ENCODE measurements at places on chromosomes 7 and 10.
A peak's percentile ranks its signal among the peaks of the same experiment; 100 is the strongest.

DNA sequence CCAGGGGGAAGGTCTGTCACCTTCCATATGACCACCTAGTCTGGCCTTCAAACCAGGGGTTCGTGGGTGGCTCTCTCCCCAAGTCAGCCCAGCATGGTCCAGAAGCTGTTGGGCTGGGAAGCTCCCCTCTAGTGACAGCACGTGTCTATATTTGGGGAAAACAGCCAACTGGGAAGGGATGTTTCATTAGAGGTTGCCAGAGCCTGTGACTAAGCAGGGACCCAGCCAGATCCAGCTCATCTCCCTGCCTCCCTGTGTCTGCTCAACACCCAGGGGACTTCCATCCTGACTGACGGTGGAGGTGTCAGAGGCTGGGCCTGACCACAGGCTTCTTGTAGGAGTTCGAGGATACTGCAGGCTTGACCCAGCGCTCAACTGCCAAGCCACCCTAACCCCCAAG lies 10.5 kb downstream of the STYXL1 start:
- no peak overlapping the region for H3K27ac ChIP-seq
- no peaks in the 10 kb centered on the region for H3K36me3 ChIP-seq
- peaks cover 6% of the 10 kb centered on the region for H3K4me1 ChIP-seq
- H3K27me3 ChIP-seq, result no peaks in the 10 kb centered on the region
- DNase-seq, result no peak
- H3K4me3 ChIP-seq, result no peak overlapping the region

DNA sequence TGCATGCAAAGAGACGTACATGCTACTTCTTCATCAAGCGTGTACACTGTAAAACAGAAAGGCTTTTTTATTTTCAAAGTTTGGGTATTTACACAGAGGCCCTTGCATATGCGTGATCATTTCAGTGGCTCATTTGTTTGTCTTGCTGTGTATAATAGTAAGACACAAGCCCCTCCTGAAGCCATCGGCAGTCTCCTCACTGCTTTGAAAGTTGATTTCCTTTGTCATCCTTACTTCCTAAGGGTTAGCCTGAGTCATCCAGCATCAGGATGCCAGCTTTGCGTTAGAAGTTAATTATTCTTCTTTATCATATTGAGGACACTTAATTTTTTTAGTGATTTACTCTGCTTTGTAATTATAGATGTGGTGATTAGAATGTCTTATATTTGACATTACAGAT lies 72.5 kb upstream of the CTBP2 start:
- no peaks in the 10 kb centered on the region for H3K4me1 ChIP-seq
- peaks cover 8% of the 10 kb centered on the region for H3K27me3 ChIP-seq
- H3K27ac ChIP-seq, result no peak overlapping the region
- no peak overlapping the region for H3K4me3 ChIP-seq

DNA sequence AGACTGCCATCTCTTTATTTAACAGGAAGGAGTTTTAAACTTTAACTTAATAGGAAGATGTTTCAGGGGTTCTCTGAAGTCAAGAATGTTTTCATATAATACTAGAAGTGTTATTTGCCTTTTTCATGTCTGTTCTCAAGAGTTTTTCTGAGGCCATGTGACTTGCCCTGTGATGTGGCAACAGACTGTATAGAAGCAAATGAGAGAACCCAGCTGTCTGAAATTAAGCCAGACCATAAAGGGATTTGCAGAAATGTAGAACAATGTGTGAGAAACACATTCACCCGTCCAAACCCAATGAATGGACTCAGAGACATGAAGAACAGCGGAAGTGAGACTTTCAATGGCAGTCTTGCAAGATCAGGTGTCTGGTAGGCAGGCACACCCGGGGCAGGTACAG lies 23.8 kb downstream of the MAPK8 start:
- peak overlapping the region; percentile 78 for H3K27ac ChIP-seq
- peak; percentile 58 for DNase-seq
- H3K27me3 ChIP-seq, result no peaks in the 10 kb centered on the region
- H3K4me3 ChIP-seq, result peak overlapping the region; percentile 48

DNA sequence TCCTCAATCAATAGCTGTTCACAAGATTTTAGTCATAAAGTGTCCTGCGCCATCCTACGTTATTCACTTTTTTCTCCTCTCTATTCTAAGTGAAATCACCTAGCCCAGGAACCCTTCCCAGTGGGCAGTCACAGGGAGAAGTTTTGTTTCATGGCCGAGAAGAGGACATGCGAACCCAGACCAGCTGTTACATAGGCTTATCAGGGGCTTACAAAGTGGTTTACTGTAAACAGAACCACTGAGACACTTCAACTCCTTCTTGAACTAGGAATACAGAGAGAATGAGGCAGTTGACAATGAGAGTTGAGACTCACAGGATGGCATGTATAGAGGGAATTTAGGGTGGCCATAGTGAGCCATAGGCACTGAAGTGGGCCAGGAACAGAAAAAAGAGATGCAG lies 246.9 kb upstream of the GLI3 start:
- no peaks in the 10 kb centered on the region for H3K4me1 ChIP-seq
- DNase-seq, result no peak
- peaks cover 3% of the 10 kb centered on the region for H3K27me3 ChIP-seq
- no peak overlapping the region for H3K4me3 ChIP-seq

GRCh38 chr7:31603046-31603445 lies 84.0 kb upstream of the PPP1R17 start:
- H3K27ac ChIP-seq, result no peak overlapping the region
- no peaks in the 10 kb centered on the region for H3K4me1 ChIP-seq
- no peak for DNase-seq
- H3K4me3 ChIP-seq, result no peak overlapping the region

DNA sequence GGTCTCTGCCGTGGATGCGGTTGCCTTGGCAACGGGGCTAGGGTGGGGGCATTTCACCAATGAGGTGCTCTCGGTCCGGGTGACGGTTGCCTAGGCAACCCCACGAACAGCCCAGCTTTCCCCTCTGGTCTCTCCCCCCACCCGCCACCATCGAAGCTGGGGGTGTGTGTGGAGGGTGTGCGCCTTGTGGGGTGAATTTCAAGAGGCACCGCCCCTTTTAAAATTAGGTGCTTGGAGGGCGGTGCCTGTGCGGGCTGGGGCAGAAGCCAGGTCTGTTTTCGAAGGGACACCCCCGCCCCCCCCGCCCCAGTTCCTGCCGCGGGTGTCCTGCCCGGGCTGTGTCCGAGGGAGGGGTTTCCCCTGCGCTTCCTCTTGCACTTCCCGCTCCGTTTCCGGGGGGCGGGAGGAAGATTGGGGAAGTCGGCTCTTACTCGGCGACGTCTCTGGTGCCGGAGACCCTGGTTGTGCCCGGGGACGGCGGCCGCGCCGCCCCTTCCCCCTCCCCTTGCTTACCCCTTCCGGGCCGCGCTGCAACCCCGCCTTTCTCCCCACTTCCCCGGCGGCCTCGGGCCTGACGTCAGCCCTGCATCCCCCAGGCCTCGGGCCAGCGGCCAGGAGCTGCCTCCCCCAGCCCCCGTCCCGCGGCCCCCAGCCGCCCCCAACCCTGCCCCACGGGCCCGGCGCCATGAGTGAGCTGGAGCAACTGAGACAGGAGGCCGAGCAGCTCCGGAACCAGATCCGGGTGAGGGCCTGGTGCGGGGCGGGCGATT lies 2.2 kb downstream of the GNB2 start:
- DNase-seq, result peak; percentile 98
- no peaks in the 10 kb centered on the region for H3K27me3 ChIP-seq
- peak overlapping the region; percentile 89 for H3K4me3 ChIP-seq
- H3K27ac ChIP-seq, result peak overlapping the region; percentile 95

DNA sequence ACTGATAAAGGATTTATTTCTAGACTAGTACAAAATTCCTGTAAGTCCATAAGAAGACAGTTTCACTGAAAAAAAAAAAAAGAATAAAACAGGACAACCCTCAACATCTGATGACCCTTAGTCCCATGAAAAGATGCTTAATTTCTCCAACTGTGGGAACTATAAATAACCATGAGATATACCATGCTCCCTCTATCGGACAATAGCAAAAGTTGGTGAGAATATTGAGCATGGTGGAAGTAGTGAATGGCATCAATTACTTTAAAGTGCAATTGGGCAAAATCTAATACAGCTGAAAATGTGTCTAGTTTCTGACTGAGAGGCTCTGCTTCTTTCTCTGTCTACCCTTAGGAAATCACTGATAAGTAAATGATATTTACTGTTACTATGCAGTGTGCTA lies 348.8 kb downstream of the SUGCT start:
- no peaks in the 10 kb centered on the region for H3K27me3 ChIP-seq
- H3K4me3 ChIP-seq, result no peak overlapping the region
- H3K27ac ChIP-seq, result no peak overlapping the region
- H3K36me3 ChIP-seq, result peaks cover 5% of the 10 kb centered on the region

GRCh38 chr10:48821111-48821510 lies 118.5 kb downstream of the LRRC18 start:
- H3K27me3 ChIP-seq, result no peaks in the 10 kb centered on the region

- no peak overlapping the region for H3K27ac ChIP-seq
- peaks cover 8% of the 10 kb centered on the region for H3K27me3 ChIP-seq
- no peak for DNase-seq
- no peak overlapping the region for H3K4me3 ChIP-seq
- no peaks in the 10 kb centered on the region for H3K36me3 ChIP-seq
- H3K4me1 ChIP-seq, result no peaks in the 10 kb centered on the region
Observed at GRCh38 chr10:23258516-23258915, 66.4 kb downstream of the PTF1A start.

- no peak overlapping the region for H3K27ac ChIP-seq
- no peak for DNase-seq
- no peak overlapping the region for H3K4me3 ChIP-seq
- no peaks in the 10 kb centered on the region for H3K4me1 ChIP-seq
- peaks cover 22% of the 10 kb centered on the region for H3K36me3 ChIP-seq
Observed at GRCh38 chr10:99766302-99766681, 16.1 kb upstream of the ABCC2 start.

GRCh38 chr10:22243321-22243720 lies 25.5 kb upstream of the EBLN1 start:
- peaks cover 18% of the 10 kb centered on the region for H3K27me3 ChIP-seq
- H3K36me3 ChIP-seq, result no peaks in the 10 kb centered on the region

GRCh38 chr10:27446091-27446918 lies 57.8 kb upstream of the RAB18 start:
- H3K36me3 ChIP-seq, result no peaks in the 10 kb centered on the region
- H3K27ac ChIP-seq, result no peak overlapping the region
- peak overlapping the region; percentile 15 for H3K4me3 ChIP-seq
- H3K4me1 ChIP-seq, result peaks cover 13% of the 10 kb centered on the region
- no peak for DNase-seq

DNA sequence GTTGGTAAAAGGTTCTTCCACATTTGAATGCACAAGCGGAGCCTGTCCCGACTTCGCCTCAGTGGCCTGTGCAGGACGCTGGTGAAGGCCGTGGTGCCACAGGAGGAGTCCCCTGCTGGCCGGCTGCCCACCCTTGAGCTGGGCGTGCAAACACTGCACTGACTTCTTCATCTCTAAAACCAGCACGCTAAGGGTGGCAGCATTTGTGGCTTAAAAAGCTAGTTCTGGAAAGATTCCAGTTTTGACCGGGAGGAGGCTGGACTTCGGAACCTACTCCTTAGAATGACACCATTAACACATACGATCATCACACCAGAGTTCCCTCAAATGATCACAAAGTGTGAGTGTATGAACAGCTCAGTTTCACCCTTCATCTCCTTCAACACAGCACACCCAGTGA lies 102.4 kb downstream of the SMURF1 start:
- H3K36me3 ChIP-seq, result peaks cover 4% of the 10 kb centered on the region
- no peaks in the 10 kb centered on the region for H3K27me3 ChIP-seq
- no peak overlapping the region for H3K27ac ChIP-seq
- H3K4me3 ChIP-seq, result no peak overlapping the region

DNA sequence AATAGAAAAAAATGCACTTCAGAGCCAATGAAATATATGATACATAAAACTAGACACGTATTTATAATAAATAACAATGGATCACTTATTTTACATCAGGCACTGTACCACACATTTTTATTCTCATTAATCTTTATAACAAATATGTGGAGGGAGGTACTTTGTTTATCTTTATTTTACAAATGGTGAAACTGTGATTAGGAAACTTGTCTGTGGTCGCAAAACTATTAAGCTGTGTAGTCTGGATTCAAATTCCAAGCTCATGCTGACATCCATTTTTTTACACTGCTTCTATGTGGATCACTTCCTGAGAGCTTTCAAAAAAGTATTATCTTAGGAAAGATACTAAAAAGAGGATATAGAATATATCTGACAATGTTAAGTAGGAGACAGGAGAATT lies 978.6 kb downstream of the SORCS1 start:
- H3K27ac ChIP-seq, result no peak overlapping the region
- H3K36me3 ChIP-seq, result no peaks in the 10 kb centered on the region
- no peak for DNase-seq
- no peak overlapping the region for H3K4me3 ChIP-seq

DNA sequence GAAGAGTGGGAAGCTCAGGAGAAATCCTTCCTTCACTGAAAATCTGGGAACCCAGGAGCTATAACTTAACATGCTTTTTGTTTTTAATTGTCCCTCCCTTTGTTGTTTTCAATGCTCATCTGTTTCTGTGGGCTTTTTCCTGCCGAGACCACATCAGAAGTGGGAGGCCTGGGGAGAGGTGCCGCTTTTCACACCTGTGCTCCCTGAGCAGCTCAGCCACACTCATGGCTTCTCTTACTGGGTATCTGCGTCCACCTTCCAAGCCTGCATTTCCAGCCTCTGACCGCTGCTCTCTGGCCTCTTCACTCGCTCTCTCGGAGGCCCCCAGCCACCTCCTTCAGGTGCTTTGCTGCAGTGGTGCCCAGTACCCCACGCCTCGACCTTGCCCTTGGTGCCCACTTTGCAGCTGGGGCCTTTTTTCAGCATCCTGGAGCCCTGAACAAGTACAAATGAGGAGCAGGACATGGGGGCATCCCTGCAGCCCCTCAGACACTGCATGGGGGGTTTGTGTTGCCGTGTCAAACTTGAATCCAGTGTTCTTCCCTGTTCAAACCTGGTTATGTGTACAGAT lies 9.9 kb downstream of the C7orf57 start:
- DNase-seq, result no peak
- no peaks in the 10 kb centered on the region for H3K27me3 ChIP-seq
- peaks cover 21% of the 10 kb centered on the region for H3K4me1 ChIP-seq
- H3K36me3 ChIP-seq, result no peaks in the 10 kb centered on the region

DNA sequence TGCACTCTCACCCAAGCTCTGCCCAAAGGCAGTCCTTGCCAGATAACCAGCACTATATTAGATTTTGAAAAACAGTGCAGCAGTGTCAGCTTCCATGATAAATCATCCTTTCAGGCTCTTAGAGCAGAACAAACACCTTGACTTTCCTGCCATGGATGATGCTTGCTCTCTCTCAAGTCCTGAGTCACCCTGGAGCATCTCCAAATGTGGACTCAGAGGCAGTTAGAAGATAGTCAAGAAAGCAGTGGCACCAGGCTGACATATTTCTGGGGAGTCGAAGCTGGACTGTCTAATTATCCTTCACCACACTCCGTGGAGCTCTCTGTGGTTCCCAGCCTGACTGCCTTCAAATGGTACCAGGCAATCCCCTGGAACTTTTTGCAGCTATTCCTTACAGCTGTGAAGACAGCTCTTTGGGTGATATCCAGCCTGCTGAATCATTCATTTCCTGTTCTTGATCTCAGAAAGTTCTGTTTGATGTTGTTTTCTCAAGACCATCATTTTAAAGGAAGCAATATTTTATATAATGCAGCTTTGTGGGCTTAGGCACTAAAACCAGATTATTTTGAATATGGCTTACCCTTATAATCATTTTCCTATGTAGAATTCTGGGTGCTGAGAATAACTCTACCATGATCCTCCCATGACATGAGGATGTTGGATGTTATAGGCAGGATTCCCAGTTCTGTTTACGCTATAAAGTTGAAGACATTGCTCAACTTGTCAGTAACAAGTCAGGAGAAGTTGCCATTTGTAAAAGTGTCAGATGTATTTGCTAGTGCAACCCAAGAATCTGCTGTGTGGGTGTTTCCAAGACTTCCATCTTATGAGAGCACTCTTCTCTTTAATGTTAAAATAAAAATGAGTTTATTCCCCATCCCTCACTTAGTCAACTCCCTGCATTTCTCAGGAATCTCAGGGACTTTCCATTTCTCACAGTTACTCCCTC lies 233.8 kb downstream of the C7orf25 start:
- H3K4me1 ChIP-seq, result no peaks in the 10 kb centered on the region
- H3K27ac ChIP-seq, result no peak overlapping the region
- no peaks in the 10 kb centered on the region for H3K36me3 ChIP-seq

All from naive thymus-derived CD8-positive, alpha-beta T cell (primary cell).